ENCODE measurements at places on chromosomes 12 and 14.

DNA sequence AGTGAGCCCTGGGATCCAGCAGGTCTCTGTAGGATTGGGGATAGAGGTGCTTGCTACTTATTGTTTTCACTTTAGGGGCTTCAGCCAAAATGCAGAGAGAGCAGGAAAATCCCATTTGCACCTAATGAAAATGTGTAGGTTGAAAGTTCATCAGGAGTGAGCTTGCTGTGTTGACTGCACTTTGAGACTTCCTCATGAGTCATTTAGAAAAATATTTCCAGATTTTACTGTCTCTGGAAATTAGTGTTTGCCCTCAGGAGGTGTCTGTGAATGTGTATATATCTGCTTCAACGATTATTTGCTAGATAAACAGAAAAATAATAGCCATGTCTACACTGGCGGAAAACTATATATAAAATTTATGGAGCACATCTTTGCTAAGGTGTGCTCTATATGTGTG is 159.3 kb downstream of the CAND1 start:
- DNase-seq = no peak

GRCh38 chr14:88750945-88751344 is 41.8 kb downstream of the EML5 start:
- no peak for DNase-seq

DNA sequence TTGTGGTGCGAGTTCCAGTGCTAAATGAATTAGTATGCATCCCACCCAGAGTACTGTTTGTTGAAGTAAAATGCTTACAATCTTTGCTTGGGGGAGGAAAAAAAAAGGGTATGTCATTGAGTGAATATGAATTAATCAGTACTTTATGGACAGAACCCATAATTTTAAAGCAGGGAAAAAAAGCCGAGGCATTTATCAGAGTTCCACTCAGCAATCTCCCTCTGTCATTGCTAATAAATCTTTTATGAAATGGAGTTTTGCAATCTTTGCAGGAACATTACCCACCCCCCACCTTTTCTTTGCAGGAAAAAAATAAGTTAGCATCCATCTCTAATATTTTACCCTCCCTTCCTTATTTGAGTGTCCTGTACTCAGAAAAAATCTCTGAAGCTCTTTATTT is 127.9 kb upstream of the TMPO start:
- DNase-seq = no peak

DNA sequence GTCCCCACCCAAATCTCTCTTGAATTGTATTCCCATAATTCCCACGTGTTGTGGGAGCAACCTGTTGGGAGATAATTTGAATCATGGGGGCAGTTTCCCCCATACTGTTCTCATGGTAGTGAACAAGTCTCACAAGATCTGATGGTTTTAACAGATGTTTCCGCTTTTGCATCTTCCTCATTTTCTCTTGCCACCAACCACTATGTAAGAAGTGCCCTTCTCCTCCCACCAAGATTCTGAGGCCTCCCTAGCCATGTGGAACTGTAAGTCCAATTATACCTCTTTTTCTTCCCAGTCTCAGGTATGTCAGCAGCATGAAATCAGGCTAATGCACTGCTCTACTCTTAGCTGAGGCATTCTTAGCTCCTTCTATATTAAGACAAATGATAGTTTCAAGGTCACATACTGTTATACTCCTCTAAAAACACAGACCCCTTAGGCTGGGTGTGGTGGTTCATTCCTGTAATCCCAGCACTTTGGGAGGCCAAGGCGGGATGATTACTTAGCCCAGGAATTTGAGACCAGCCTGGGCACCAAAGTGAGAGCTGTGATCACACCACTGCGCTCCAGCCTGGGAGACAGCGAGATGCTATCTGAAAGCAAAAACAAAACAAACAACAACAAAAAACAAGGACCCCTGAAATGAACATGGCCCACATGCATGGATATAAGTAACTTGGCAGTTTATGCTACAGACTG is 3.6 kb downstream of the SCAF11 start:
- DNase-seq = no peak

- DNase-seq = peak; percentile 52
These were observed 95.7 kb downstream of the PDE3A start for GRCh38 chr12:20463913-20464524.

GRCh38 chr12:28237423-28237822 is 47.2 kb downstream of the CCDC91 start:
- no peak for DNase-seq

DNA sequence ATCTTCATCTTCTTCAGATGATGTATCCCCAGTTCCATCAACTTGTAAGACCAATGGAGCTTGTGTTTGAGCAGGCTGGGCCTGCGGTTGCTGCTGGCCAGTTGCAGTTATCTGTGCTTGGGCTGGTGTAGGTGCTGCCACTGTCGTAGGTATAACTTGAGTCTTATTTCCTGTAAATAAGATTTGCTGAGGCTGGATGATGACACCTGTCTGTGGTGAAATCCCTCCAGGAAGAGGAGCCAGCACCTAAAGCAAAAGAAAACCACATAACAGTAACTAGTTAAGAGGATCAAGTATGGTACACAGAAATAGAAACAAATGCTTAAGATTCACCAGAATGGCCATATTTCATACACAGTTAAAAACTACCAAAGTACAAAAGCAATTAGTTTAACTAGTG is 28.2 kb downstream of the GTF2A1 start:
- no peak for DNase-seq

DNA sequence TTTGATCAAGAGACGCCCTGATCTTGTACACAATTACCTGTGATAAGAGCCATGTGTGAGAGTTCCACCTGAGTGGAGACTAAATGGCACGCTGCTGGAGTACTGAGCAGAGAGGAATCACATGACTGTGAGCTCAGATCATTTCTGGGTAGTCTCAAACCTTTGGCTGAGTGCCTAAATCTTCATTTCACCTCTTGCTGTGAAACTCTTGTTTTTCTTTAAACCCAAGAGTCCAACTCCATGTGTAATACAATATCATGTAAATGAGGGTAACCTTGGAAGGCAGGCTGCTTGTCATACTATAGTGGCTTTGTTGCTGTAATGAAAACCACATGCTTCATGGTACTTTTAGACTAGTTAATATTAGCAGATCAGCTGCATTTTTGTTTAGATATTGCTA is 156.9 kb downstream of the CAND1 start:
- DNase-seq = peak; percentile 92

GRCh38 chr12:78385541-78385940 is 479.0 kb upstream of the SYT1 start:
- peak; percentile 29 for DNase-seq

GRCh38 chr12:121926874-121927706 is 8.7 kb downstream of the CFAP251 start:
- DNase-seq = no peak
